Activated CD4-positive, alpha-beta T cell treated with anti-CD3 and anti-CD28 coated beads, Interleukin-2, amount 10 ng/mL, durations not matched to agents 24 days and 14 days (primary cell): ENCODE measurements at places on chromosomes 11 and 22. TPM values are rescaled to one million over a fixed set of nuclear protein-coding genes. Genes with fewer than 3 reads are reported as not detected.

APOL4 gene
- total RNA-seq: 0.17 TPM in 1 of 2 replicates, not detected in the other

DNA sequence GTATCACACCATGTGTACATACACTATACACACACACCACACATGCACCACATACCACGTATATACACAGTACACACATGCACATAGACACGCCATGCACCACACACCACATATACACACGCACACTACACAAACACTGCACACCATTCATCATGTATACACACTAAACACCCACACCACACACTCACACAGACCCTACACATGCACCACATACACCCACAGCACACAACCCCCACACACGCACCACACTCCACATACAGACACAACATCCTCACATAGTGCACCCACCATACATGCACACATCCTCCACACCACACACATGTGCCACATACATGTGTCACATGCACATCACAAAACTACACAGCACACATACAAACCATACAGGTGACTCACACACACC lies 397.1 kb downstream of the TBC1D22A start:
- no peak for DNase-seq

VPREB1 gene
- total RNA-seq: not detected in 2 replicates

GRCh38 chr11:112694813-112695212 lies 266.4 kb upstream of the NCAM1 start:
- no peak for DNase-seq

SAA4 gene
- not detected in 2 replicates for total RNA-seq

MMP12 gene
- not detected in 2 replicates for total RNA-seq

- no peak for DNase-seq
These were observed 13.8 kb downstream of the SEC14L3 start for GRCh38 chr22:30457981-30458380.

GRCh38 chr11:34174412-34175041 lies 69.1 kb downstream of the NAT10 start:
- peak; percentile 95 for DNase-seq

GRCh38 chr22:25883482-25884033 lies 141.6 kb downstream of the MYO18B start:
- no peak for DNase-seq

OR4D5 gene
- total RNA-seq: not detected in 2 replicates

GNG3 gene
- total RNA-seq: 0.24 TPM in 1 of 2 replicates, not detected in the other

GRCh38 chr11:14315130-14315529 lies 43.9 kb downstream of the RRAS2 start:
- DNase-seq: no peak

GRCh38 chr11:119567688-119568582 lies 145.0 kb upstream of the THY1 start:
- no peak for DNase-seq

DNA sequence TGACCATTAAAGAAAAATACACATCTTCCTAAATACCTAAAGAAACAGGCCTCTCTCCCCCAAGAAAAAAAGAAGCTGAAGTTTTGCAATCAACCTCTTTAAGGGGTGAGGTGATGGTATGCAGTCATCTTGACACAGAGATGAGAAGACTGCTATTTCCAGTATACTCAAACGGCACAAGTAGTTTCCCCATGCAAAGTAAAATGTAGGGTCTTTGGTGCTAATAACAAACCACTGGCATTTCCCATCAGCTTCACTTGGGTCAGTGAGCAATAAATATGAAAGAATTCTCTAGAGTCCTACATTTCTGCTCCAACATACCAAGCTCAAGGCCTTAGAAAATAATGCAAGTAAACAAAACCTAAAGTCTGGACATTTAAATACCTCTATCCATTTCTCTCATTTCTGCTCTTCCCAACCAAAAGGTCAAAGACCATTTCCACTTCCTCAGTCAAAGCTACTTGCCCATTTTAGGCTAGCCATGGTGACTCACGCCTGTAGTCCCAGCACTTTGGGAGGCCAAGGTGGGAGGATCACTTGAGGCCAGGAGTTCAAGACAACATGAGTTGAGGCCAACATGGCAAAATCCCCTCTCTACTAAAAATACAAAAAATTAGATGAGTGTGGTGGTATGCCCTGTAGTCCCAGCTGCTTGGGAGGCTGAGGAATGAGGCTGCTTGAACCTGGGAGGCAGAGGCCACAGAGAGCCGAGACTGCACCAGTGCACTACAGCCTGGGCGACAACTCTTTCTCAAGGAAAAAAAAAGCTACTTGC lies 39.5 kb upstream of the CHRNA10 start:
- no peak for DNase-seq

- no peak for DNase-seq
These were observed 880.6 kb downstream of the LUZP2 start for GRCh38 chr11:25377466-25377865.

DNA sequence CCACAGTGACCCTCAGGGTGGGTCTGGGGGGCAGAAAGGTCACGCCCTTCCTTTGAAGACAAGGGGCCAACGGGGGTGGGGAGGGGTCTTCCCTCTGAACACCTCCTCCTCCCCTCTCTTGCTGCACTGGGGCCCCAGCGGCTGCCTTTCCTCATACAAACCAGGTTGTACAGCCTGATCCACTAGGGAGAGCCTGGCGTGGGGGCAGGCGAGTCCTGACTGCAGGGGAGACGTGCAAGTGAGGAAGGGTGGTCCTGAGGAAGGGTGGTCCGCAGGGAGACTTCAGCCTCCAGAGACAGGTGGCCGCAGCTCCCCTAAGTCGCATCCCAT lies 43.6 kb upstream of the LINC01488 start:
- DNase-seq: no peak

P2RY6 gene
- not detected in 2 replicates for total RNA-seq

FOXRED1 gene
- total RNA-seq: 57.8 and 59.2 TPM in 2 replicates

DNA sequence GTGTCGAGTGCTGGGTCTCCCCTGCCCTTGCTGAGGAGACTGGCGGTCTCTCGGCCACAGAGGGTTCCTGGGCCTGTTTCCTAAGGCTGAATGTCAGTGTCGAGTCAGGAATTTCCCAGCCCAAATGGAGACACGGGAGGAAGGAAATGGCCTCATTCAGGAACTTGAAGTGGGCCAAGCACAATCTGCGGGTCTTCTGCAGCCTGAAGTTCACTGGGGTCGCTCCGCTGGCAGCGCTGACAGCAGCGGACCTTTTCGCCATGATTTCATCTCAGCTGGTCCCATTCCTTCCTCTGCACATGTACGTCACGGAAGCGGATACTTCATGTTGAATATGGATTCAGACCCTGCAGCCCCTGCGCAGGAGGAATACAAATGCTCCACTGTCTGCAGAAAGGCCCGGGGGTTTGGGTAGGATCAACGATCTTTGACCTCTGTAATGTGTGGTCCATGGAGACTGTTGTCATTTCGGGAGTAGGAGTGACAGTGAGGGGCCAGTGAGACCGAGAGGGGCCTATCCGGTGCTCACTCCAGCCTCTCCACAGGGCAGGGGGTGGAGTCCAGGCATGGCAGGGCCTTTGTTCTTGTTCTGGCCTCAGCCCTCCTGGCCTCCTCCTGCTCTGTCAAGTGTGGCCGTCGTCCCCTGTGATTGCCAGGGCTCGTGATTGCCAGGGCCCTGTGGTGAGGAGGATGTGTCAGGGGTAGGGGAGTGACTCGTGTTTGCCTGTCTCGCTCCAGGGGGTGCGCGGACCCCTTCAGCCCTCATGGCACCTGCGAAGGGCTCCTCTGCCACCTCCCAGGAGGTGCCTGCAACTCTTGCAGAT lies 402.3 kb downstream of the TBC1D22A start:
- no peak for DNase-seq

P2RX6 gene
- total RNA-seq: not detected in 2 replicates

DNA sequence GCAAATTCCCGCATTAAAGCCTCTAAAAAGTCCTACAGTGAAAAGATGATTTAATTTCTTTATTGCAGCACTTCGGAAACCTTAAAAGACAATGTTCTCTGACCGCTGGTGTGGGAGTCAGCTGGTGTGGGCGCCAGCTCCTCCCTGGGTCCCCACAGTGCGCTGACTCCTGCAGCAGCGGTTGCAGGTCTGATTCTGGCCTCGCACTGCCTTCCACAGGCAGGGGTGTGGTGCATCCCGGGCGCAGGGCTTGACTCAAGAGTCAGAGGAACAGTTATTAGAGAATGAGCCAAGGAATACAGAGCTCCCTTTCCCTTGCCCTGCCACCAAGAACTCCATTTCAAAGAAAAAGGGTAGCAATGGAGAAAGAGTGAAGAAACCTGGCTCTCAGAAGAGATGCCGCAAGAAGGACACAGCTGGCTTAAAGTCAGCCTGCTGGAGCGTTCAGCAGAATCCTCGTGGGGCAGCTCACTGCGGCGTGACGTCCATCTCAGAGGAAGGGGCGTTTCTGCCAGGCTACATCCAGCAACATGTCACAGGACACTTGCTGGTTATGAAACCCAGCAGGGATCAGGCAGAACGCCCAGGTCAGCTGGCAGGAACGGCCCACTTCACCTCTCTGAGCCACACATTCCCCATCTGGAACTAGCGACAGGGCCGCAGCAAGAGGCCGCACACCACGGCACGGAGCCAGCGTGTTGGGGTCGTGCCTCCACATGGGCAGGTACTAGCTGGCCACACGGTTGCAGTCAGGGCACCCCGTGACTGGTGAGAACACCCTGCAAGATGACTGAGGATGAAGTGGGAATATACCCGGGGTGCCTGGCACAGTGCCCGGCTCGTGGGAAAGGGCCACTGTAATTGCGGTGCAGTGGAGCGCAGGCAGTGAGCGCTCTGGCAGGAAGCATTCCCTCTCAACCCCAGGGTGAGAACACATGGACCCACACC lies 18.1 kb upstream of the EFCAB6 start:
- no peak for DNase-seq

- DNase-seq: no peak
These were observed 14.4 kb upstream of the DEPDC7 start for GRCh38 chr11:33001281-33001680.

GRCh38 chr22:41022470-41023298 lies 69.7 kb upstream of the EP300 start:
- peak; percentile 93 for DNase-seq

DNA sequence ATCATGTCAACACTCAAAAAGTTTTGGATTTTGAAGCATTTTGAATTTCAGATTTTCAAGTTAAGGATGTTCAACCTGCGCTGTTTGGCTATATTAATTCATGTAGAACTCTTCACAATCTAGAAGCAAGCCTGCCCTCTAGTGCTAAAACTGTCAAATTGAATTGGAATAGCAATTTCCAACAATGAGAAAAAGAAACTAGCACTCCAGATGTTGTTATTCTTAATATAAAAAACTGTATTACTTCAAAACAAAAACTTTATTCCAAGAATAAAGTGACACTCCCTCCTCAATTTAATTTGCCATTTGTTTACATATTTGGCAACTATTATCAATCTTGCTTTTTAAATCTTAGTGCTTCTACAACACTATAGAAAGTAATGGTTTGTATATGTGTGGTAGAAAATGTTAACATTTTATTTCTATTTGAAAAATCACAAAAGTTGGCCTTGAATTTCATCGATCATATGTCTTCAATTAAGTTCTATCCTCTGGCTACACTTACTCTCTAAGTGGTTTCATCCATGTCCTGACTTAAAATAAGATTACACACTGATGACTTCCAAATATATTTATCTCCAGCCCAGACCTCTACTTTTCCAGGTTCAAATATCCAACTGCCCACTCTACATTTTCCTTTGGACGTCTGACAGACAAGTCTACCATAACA lies 36.6 kb downstream of the DCUN1D5 start:
- peak; percentile 64 for DNase-seq

DNA sequence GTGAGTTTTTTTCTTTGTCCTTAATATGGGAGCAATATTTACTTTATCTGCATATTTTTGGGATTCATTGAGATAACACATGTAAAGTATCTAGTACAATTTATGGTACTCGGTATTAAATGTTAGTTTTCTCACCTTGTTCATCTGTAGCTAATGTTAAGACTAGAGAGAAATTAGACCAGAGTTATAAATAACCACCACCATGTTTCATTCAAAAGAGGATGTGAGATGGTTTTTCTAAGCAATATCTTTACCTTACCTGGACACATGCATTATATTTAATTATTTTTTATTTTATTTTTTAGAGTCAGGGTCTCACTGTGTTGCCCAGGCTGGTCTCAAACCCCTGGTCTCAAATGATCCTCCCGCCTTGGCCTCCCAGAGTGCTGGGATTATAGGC lies 18.4 kb downstream of the ARHGAP42 start:
- DNase-seq: no peak

DNA sequence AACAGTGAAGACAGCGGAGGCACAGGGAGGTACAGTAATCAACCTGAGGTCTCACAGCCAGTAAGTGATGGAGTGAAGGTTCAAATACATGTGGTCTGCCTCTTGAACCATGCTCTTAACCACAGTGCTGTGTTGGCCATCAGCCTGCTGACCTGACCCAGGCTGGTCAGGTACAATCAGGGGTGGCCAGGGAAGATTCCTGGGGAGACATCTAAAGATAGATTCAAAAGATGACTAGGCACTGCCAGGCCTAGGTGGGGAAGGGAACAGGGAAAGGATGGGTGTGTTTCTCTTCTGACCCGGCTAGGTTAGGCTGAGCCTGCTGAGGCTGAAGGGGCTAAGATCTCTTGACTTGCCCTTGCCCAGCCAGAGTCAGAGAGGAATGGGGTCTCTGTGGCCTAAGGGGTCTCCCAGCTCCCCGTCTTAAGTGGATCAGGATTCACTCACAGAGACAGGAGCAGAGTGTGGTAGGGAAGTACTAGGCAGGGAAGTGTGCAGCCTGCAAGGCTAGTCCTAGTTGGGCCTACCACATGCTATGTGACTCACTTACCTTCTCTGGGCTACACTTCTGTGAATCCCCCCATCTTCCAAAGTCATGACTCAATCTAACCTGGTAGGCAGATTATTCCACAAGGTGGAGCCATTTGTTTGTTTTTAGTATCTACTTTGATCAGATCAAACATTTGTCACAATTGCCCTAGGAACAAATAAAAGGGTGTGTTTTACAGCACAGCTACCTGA lies 10.4 kb upstream of the SREBF2 start:
- DNase-seq: peak; percentile 83

ROBO3 gene
- total RNA-seq: 6.5 and 7.7 TPM in 2 replicates

DNA sequence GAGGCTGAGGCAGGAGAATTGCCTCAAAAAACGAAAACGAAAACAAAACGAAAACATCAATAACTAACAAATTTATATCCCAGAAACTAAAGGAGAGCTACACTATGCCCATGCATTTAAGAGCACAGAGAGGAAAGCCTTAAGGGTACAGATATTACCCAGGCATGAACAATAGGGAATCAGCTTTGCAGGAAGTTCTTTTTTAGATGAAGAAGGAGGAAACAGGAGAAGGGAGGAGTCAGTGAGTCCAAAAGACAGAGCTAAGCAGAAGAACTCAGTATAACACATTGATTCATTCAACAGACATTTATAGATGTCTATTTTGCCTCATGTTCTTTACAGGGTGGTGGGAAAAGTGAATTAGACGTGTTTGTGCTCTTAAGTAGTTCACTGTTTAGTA lies 8.3 kb downstream of the MRPL17 start:
- DNase-seq: no peak
